Left cardiac atrium (tissue), 4 donors: ENCODE measurements at places on chromosomes 16 and 17. TPM values are rescaled to one million over a fixed set of nuclear protein-coding genes. Genes with fewer than 3 reads are reported as not detected.

DNA sequence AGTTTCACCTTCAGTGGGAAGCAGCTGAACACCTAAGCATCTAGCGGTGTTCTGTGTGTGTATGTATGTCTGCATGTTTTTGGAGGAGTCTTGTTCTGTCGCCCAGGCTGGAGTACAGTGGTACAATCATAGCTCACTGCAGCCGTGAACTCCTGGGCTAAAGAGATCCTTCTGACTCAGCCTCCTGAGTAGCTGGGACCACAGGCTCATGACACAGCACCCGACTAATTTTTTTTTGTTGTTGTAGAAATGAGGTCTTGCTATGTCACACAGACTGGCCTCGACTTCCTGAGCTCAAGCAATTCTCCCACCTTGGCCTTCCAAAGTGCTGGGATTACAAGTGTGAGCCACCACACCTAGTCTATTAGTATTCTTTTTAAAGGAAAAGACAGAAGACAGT is 30.2 kb upstream of the FAAP100 start:
- no peak for DNase-seq

The TEKT5 gene
- 0.52 TPM for total RNA-seq

The VAT1L gene
- 7.7 TPM for total RNA-seq

The SLC9A5 gene
- total RNA-seq, result 1.5 TPM

DNA sequence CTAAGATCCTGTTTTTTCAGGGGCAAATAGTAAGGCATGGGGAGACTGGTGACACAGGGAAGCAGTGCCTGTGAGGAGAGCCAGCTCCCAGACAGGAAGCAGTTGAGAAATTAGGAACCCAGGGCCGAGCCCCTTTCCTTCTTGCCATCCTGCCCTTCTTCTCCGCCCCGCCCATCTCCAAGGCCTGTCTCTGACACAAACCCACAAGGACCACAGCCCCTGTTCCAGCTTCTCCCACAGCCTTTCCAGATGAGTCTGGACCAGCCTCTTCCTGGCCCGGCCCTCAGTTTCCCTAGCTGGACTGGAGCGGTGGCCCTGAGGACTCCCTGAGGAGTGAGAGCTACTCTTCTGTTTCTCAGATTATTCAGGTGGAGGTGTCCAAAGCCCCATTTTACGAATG is 9.9 kb downstream of the CCDC102A start:
- DNase-seq, result no peak

DNA sequence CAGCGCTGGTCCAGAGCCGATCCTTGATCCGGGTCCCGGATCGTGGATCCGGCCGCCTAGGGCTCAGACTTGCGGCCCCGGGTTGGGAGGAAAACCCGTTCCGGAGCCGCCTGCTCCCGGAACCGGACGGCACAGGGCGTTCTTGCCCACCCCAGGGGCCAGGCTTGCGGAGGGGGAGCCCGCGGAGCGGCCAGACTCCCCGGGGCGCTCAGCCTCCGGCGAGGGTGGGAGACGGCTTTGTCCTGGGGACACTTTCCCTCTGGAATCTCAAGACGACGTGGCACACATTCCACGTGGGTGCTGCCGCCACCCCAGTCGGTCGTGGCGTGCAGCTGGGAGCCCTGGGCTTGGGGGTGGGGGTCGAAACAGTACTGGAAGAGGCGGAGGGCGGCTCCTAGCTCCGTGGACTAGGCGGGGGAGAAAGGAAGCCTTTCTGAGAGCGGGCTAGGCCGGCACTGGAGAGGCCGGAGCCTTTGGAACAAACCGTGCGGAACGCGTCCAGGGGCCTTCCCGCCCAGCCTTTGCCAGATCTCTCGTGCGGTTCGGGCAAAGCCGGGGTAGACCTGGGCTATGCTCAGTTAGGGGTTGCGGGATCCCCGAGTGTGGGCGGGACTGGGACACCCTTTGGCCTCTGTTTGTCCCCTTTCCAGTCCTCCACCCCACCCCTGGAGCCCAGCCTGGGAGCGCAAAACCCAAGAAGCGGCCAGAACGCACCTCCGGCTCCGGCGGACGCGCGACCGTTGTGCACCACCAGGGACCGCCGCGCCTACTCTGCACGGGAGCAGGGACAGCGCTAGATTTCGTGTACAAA is 26.5 kb downstream of the SREBF1 start:
- DNase-seq, result peak; percentile 75

DNA sequence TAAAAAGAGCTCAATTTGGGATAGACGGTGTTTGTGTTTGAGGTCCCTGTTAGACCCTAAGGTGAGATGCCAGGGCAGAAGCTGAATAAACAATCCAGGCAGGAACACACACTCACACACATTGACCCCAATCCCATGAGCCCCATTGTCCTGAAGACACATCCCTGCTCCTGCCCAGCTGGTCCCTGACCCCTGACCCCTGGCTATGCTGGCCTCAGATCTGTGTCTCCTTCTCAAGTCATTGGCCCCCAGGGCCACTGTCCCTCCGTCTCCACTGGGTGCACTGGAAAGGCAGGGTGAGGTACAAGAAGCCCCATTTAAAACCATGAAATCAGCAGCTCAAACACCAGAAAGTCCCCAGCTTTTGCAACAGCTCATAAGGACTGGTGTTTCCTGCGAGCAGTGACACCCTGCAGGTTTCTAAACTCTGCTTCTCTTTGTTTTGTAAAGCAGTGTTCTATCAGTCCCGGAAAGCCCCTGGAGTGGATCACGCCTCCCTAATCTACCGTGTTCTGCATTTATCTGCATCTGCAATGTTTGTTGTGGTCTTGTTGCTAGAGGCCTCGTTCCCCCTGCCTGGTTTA is 18.0 kb upstream of the ASGR2 start:
- no peak for DNase-seq

GRCh38 chr17:58191241-58191896 is 1.2 kb upstream of the EPX start:
- no peak for DNase-seq

The ITGAL gene
- 3.3 TPM for total RNA-seq

GRCh38 chr17:33225509-33225908 is 67.6 kb downstream of the ASIC2 start:
- DNase-seq, result no peak

The CCL22 gene
- 0.10 TPM for total RNA-seq

The KRTAP1-1 gene
- not detected for total RNA-seq

GRCh38 chr16:86806838-86807351 is 228.5 kb downstream of the FOXL1 start:
- DNase-seq, result no peak

- DNase-seq, result no peak
These were observed 1.6 kb downstream of the SNAI3 start for GRCh38 chr16:88684569-88685155.

The INCA1 gene
- 1.8 TPM for total RNA-seq

GRCh38 chr17:51142597-51142996 is 10.8 kb upstream of the NME1 start:
- no peak for DNase-seq

GRCh38 chr17:44010966-44011647 is 3.7 kb downstream of the TMEM101 start:
- DNase-seq, result no peak

GRCh38 chr17:45384047-45384788 is 48.5 kb downstream of the ARHGAP27 start:
- no peak for DNase-seq

DNA sequence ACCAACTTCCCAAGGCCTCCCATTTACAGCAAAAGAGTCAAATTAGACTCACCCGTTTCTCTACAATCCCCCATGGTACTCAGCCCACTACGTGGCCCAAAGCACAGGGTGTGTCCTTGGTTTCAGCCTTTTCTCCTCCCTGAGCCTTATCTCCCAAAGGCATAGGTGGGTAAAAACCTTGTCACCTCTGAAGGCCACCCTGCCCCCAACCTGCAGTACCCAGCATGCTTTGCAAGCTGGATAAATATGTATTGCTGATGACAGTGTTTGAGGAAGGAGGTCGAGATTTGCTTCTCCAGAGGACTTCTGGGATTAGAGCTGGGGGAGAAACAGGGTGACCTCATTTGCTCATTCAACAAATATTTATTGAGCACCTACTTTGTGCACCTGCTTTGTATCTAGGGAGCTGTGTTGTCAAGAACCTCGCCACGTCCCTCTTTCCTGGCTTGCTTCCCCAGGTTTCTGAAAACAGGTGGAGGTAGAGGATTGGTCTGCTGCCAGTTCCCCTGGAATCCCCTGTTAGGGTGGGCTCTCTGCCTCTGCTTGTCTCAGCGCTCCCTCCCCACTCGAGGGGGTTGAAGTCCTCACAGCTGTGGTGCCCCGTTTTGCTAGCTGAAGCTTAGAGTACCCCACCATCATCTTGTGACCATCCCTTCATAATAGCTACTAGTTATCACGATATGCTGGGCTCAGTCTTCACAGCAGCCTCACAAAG is 3.0 kb downstream of the LASP1 start:
- no peak for DNase-seq

DNA sequence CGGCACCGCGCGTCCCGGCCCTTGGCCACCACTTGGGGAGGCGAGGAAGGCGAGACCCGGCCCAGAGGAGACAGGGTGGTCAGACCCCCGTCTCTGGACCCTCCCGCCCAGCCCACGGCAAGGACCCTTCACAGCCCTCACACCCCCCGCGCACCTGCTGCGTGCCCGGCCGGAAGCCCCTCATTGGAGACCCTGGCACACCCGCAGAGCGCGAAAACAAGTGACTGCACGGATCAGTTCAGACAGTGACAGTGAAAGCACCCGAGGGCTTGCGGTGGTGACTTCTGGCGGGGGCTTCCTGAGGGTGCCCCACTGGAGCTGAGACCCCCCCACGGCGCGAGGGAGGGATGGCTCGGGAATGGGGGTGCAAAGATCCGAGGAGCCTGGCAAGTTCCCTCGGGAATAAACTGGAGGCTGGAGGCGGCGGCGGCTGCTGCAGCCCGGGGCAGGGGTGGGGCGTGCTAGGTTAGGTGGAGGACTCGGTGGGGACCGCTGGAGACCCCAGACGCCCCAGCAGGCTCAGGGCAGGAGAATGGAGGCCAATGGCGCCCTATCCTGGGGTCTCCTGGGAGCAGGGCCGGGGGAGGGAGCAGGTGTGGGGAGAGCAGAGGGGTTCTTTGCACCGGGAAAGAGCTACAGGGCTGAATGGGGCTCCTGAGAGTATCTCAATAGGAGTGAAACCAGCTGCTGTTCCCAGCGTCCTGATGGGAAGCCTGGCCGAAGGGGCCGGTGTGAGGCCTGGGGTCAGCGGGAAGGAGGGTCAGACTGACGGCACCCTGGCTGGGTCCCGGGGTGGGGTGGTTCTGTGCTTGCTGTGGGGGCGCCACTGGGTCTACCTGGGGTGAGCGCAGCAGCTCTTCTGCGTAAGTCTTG is 824 bp upstream of the FBXL16 start:
- no peak for DNase-seq

DNA sequence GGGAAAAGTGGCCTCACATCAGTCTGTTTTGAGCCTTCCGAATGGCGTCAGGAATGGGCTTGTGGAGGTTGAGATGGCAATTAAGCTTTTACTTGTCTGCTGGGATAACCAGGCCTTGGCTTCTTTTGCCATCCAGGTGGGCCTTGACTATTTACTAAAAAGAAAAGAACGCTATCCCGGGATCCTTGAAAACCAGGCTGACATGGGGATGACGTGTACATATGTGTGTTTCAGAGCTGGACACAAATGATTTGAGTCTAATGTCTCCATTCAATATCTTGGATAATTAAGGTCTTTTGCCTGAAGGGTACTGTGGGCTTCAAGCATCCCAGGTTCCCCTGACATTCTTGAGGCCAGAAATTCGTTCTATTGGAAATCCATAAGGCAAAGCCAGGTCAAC is 32.6 kb upstream of the HOXB13 start:
- DNase-seq, result no peak

The PRSS22 gene
- total RNA-seq, result not detected

GRCh38 chr17:64223283-64223682 is 39.8 kb downstream of the TEX2 start:
- no peak for DNase-seq

The CCL23 gene
- not detected for total RNA-seq

The SHCBP1 gene
- 1.8 TPM for total RNA-seq

The MPP2 gene
- total RNA-seq, result 15.9 TPM

DNA sequence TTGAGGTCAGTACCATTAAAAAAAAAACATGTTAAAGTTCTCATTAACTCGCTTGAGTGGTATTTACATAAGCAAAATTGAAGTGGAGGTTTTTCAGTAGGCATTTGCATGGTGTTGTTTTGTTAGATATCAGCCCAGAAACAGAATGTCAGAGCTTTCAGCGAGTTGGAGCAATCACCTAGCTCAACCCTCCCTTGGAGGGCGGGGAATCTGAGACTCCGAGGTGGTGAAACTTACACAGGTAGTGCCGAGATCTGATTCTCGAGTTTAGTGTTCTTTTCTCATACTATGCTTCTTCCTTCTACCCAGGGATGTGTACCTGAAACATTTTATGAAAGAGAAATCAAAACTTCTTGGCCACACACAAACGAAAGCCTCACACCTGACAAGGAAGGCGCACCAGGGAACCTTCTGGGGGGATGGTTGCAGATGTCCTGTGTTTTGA is 6.6 kb downstream of the SEC14L1 start:
- DNase-seq, result no peak

- peak; percentile 77 for DNase-seq
These were observed 310.6 kb downstream of the SEC14L1 start for GRCh38 chr17:77451245-77451893.

DNA sequence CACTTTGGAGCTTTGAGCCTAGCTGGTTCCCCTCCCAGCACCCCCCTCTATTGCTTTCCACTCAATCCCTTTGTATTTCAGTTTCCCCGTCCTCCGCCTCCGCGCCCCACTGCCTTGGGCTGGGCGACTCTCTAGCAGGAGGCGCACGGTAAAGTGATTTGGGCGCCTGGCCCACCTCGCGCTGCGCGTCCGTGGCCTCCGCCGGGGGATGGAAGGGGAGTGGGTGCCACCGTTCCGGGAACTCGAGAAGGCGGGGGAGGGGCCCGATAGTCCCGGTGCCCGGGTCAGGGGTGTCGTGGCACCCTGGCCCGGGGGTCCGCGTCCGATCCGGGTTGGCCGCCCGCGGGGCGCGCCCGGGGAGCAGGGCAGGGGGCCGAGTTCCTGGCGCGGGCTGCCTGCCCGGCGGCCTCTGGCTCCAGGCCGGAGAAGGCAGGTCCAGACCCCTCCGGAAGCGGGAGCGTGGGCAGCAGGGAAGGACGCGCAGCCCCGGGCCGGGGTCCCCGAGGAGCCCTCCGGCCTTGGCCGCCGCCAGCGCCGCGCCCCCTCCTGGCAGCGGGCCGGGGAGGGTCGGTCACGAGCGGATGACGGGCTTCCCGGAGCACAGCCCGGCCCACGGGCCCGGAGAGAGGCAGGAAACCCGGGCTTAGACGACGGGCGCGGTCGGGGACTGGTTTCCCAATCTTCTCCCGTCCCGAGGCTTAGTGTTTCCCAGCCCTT is 15.8 kb downstream of the MEOX1 start:
- peak; percentile 91 for DNase-seq

DNA sequence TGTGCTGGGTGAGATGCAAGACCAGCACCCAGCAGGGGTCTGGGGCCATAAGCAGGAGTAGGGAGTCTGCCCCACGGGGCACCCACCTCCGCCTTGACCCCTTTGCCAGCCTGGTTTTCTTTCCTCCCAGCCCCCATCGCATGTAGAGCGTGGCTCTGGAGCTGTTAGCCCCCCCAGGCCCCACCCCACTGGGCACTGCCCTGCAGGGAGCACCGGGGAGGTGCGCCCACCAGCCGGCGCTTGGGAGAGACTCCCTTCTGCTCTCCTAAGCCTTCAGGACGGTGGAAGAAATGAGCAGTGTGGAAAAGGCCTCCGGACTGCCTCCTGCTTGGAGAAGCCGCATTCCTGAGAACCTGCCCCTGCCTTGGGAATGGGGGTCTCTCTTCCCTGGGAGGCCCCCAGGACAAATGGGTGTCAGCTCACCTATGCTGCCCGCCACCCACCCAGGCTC is 186.2 kb downstream of the IRF8 start:
- no peak for DNase-seq
